ENCODE measurements at places on chromosomes 16 and 17.

DNA sequence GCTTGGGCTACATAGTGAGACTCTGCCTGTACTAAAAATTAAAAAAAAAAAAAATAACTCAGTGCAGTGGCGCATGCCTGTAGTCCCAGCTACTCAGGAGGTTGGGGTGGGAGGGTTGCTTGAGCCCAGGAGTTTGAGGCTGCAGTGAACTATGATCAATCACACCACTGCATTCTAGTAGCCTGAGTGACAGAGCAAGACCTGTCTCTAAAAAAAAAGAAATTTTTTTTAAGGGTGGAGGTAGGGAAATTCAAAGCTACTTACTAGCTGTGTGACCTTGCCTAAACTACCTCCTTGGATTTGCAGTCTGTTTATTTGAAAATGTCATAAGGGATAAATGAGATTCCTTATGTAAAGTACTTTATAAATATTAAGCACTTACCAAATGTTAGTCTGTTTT is 3.4 kb upstream of the SMPD3 start:
- no peak for DNase-seq

- DNase-seq: no peak
These were observed 4.1 kb downstream of the SP6 start for GRCh38 chr17:47846716-47847340.

- DNase-seq: no peak
These were observed 91.3 kb upstream of the PLEKHM1 start for GRCh38 chr17:45581860-45582259.

DNA sequence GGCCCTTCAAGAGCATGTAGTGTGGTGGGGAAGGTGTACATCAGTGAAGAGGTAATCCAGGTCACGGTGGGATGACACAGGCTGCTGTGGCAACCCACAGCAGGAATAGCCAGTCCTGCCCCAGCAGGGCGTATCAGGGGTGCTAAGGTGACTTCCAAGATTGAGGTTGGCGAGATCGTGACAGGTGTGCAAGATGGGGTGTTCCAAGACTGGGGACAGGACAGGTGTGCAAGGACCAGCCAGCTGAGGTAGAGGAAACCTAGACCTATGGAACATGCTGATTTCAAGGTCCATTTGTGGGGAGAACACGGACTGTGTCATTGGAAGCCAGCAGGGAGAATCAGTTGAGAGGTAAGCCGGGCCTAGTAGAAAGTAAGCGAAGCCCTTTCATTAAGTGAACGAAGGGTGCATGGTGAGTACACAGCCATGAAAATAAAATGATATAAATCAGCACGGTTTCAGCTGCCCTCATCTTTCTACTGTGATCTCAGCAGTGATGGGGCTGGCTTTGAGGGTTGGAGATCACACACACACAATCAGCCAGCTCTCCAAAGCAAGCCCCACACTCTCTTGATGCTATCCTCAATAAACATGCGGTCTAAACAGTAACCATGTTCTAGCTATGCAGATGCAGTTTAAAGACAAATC is 497.0 kb downstream of the WWOX start:
- DNase-seq: no peak

DNA sequence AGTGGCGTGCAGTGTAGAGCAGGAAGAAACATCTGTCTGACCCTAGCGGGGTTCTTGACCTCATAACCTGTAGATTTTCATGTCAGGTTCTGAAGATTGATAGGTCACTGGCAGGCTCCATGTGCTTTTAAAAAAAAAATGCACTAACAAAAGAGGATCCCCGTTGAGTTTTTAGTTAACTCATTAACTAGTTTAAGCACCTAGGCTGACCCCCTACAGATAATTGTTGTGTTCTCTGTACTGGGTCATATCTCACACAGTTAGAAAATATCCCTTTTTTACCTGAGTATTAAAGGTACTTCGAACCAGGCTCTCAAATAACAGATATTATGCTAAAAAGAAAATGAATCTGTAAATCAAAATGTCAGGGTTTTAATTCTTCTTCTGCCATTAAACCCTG is 676.6 kb downstream of the CDH11 start:
- DNase-seq: no peak

- peak; percentile 8 for DNase-seq
These were observed 117.1 kb upstream of the COX10 start for GRCh38 chr17:13952009-13952750.

- peak; percentile 87 for DNase-seq
These were observed 22.8 kb downstream of the OMG start for GRCh38 chr17:31274252-31274651.

DNA sequence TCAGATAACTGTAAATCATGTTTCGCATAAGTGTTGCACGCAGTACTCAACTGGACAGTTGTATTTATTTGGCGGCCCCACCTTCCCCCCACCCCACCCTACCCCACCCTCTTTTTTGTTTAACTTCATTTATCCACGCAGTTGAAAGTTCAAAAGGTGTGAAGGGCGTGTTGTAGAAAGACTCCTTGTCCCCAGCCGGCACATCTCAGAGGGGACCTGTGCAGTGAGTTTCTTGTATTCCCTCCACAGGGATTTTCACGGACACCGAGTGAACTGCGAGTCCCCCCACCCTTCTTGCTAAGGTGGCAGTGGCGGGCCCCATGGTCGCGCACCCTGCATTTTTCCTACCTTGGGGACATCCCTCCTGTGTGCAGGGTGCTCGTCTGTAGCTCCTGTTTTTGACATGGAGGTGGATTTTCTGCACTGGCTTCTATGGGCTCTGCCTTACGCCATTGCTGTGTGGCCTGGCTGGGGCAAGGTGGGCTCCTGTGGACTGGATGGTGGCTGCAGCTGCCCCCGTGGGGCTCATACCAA is 36.2 kb downstream of the ADCY7 start:
- no peak for DNase-seq

GRCh38 chr17:44543905-44544523 is 13.3 kb upstream of the FZD2 start:
- DNase-seq: no peak

- no peak for DNase-seq
These were observed 4.1 kb downstream of the JMJD6 start for GRCh38 chr17:76722279-76722678.

DNA sequence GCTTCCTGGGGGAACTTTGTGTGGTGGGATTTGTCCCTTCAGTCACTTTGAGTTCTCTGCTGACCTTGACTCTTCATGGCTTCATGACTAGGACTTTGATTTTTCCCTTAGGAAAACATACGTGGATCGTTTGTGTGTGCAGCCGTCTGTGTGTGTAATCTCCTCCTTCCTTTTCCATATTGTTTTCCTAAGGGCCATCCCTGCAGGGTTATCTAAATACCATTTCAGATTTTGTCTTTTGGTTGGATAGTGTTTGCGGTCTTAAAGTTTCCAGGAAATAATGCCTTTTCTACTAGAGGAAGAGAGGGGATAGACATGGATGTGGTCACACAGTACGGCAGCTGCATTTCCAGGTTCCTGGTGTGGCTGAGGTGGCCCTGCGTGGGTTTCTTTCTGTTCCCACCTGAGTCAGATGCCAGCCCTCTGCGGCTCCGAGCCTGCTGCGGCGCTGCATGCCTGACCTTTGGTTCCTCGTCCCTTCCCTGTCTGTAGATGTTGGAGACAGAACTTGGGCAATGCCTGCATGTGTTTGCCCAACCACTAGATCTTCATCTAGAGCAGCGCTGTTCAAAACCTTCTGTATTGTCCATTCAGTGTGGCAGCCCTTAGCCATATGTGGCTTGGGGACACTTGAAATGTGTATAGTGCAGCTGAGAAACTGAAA is 72.0 kb upstream of the LGALS9 start:
- DNase-seq: no peak

- DNase-seq: no peak
These were observed 21.2 kb downstream of the CHMP6 start for GRCh38 chr17:81012574-81013447.

All from mammary epithelial cell (primary cell).